ENCODE measurements at places on chromosomes 13 and 19.
A peak's percentile ranks its signal among the peaks of the same experiment; 100 is the strongest.

GRCh38 chr19:58372311-58373133, 8.3 kb downstream of the ZNF837 start:
- DNase-seq, result no peak

DNA sequence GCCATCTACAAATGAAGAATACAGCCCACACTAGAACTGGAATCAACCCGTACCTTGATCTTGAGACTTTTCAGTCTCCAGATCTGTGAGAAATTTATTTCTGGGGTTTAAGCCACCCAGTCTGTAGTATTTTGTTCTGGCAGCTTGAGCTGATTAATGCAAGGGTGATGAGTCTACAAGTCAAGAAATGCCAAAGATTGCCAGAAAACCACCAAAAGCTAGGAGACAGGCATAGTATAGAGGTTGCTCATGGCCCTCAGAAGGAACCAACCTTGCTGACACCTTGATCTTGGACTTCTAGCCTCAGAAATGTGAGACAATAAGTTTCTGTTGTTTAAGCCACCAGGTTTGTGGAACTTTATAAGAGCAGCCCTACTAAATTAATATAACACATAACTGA, 428.2 kb upstream of the KLF12 start:
- no peak for DNase-seq

GRCh38 chr13:36919171-36919832, 736 bp downstream of the SMAD9 start:
- DNase-seq, result no peak

DNA sequence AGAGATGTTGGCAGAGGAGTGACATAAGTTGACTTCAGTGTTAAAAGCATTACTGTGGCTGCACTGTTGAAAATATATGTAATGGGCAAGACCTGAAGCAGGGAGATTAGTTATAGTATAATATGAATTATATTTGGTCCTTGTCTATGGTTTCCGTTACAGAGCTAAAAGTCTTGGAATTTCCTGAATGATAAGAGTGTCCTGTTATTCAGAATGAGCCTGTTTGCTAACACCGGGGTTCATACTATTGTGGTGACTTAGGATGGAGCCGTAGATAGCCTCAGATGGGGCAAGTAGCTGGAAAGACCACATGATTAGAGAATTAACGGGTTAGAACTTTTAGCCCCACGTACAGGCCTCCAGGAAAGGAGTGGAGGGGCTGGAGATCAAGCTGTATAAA, 5.7 kb downstream of the USPL1 start:
- DNase-seq, result no peak

GRCh38 chr13:36997716-36998427, 1.3 kb downstream of the ALG5 start:
- no peak for DNase-seq

- DNase-seq, result peak; percentile 3
These were observed 568 bp downstream of the POLR2I start for GRCh38 chr19:36113894-36114720.

GRCh38 chr13:42453091-42453645, 120.8 kb upstream of the TNFSF11 start:
- DNase-seq, result no peak

- no peak for DNase-seq
These were observed 2.0 kb downstream of the RAB8A start for GRCh38 chr19:16113727-16114126.

- no peak for DNase-seq
These were observed 20.3 kb downstream of the LNX2 start for GRCh38 chr13:27599845-27600553.

DNA sequence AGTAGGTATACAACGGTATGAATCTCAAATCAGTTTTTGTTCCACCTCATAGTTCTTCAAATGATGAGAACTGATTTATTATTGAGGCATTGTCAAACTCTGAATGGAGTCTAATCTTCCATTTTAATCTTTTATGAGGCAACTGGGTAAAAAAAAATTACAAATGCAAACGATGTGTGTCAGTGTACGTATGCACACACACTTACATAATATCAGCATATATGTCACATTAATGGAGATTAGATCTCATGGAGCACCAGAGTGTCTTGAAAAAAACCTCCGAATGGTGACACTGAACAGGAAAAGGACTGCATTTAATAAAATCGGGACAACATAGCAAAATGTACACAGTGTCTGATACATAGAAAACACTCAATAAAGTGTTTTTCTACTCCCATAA, 842.7 kb downstream of the EFNB2 start:
- no peak for DNase-seq

Measured in CD4-positive, alpha-beta T cell treated with Interleukin-4 for 4 hours (primary cell).